Pulmonary artery endothelial cell (primary cell): ENCODE measurements at places on chromosomes 3 and 15. TPM values are rescaled to one million over a fixed set of nuclear protein-coding genes. Genes with fewer than 3 reads are reported as not detected.

The GOLGA6L9 gene
- 0.79 and 2.5 TPM in 2 replicates for total RNA-seq

GRCh38 chr15:31161951-31162350 is 60.4 kb upstream of the TRPM1 start:
- no peak for DNase-seq

DNA sequence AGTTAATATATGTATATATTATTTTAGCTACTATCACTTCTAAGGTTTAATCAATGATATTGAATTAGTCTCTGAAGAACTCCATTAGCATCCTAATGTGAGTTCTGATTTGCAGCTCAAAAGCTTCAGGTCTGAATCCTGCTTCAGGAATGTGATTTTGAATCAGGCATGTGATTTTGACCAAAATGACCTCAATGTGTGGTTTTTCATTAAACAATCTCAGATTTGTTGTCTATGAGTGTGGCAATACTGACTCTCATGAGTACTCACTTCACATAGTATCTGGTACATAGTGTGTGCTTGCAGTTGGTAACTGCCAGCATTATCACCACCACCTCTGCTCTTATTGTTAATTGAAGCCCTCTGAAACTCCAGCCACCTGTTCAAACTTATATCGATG is 251.0 kb downstream of the KCNH8 start:
- no peak for DNase-seq

The ENTPD3 gene
- 0.07 TPM in 1 of 2 replicates, not detected in the other for total RNA-seq

The UCN2 gene
- 0.07 TPM in 1 of 2 replicates, not detected in the other for total RNA-seq

The NAALADL2 gene
- 1.8 and 3.4 TPM in 2 replicates for total RNA-seq

DNA sequence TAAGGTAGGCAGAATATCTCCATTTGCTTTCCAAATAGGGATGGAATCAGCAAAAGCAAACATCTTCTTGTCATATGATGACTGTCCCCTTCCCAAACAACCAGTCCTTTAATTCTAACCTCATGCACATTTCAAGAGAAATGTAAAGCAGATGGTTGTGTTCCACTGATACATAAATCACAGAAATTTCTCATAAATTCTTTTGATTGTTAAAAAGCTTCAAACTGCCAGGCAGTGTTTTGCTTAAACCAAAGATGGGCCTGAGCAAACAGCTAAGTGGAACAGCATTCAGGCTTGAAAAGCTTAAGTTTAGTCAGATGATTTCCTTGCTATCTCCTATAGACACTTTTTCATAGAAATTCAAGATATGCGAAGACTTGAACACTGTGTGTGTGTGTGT is 74.3 kb upstream of the SOX2 start:
- no peak for DNase-seq

DNA sequence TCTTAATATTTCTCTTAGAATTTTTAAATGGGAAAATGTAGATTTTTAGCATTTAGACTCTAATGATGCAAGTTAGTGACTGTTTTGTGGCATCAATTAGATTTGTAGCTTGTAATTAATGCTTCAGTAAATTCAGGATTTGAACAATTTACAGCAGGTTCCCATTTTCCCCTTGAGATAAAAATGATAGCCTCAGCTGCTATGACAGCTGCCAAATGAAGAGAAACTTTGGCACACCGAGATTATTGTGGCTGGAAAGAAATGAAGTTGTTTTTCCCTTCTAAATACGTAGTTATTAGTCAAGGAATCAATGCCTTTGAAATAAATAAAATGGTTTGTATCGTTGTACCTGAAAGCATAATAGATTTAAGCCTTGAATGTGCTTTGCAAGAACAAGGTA is 206.4 kb upstream of the P2RY1 start:
- DNase-seq, result no peak

- DNase-seq, result peak; percentile 22
Observed at GRCh38 chr3:24598695-24599470, 104.2 kb upstream of the THRB start.

GRCh38 chr3:188041895-188042294 is 112.1 kb upstream of the LPP start:
- DNase-seq, result no peak

GRCh38 chr3:53996141-53996874 is 104.6 kb upstream of the SELENOK start:
- no peak for DNase-seq

- no peak for DNase-seq
Observed at GRCh38 chr3:156535798-156536197, 19.1 kb downstream of the SSR3 start.

DNA sequence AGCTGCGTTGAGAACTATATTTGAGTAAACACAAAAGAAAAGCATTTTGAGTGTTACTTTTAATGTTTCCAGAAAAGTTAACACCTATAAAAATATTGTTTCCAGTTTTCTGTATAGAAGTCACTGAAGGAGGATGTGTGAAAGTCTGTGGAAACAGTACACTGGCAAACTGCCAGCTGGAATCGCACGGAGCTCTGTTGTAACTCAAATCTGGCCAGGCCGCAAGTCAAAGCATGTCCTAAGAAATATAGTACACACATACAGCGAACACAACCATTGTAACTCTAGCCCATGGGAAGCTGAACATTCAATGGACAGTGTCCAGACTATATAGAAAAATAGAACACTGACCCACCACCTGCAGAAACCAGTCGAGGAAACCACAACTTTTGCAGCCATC is 657.2 kb downstream of the FHIT start:
- DNase-seq, result no peak

GRCh38 chr3:148307443-148307843 is 390.3 kb upstream of the AGTR1 start:
- DNase-seq, result no peak

The SH2D7 gene
- total RNA-seq, result not detected in 2 replicates

DNA sequence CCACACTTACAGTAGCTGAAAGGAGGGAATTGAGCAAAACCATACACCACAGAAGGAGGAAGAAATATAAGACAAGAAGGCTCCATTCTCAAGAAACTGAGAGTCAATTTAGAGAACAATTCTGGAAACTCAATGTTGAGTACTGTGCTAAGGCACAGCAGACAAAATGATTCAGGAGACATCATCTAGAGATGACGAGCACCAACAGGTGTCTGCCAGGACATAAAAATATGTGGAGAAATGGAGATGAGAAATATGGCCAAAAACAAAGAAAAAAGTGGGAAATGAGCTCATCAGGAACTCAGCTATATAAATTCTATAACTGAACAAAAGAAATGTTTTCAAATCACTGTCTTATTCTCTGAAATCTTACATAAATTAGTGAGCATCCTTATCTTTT is 343.7 kb downstream of the ERC2 start:
- no peak for DNase-seq
